ENCODE measurements at places on chromosomes 5 and 9.
A peak's percentile ranks its signal among the peaks of the same experiment; 100 is the strongest.

DNA sequence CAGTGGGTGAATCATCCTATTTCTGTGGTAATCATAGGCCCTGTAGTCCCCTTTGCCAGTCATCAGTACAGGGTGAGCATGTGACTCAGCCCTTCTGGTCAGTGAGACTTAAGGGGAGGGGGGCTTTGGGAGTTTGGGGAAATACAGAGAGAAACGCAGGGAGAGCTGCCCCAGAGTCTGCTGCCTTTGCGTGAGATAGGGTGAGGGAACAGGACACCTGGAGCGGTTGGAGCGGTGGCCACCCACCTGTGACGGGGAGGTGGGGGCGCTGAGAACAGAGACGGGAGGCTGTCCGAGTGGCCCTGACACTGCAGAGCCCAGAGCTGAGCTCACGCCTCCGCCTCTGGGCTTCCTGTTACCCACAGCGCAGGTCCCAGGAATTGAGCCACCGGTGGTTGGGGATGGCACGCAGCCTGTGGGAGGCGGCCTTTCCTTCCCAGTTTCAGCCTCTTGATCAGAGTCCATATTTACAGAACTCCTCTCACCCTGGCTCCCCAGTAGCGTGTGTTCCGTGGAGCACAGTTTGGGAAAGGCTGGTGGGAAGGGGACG lies 92.0 kb upstream of the ERCC6L2 start:
- DNase-seq: no peak

DNA sequence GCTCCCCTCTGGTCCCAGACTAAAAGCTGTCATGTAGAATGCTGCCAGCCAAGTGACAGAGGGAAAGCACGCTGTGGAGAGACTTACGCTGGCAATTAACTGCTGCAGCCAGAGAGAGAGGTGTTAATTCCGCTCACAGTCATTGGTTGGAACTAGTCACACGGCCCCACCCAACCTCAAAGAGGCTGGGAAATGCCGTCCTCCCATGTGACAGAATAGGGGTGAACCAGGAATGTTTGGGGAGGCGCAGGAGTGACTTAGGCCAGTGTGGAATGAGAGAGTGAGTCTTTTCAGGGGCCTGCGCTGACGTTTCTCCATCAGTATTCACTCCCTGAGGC lies 87.6 kb downstream of the AMBP start:
- no peak for DNase-seq

- DNase-seq: no peak
Observed at GRCh38 chr5:43994352-43994708, 391.4 kb downstream of the NNT start.

DNA sequence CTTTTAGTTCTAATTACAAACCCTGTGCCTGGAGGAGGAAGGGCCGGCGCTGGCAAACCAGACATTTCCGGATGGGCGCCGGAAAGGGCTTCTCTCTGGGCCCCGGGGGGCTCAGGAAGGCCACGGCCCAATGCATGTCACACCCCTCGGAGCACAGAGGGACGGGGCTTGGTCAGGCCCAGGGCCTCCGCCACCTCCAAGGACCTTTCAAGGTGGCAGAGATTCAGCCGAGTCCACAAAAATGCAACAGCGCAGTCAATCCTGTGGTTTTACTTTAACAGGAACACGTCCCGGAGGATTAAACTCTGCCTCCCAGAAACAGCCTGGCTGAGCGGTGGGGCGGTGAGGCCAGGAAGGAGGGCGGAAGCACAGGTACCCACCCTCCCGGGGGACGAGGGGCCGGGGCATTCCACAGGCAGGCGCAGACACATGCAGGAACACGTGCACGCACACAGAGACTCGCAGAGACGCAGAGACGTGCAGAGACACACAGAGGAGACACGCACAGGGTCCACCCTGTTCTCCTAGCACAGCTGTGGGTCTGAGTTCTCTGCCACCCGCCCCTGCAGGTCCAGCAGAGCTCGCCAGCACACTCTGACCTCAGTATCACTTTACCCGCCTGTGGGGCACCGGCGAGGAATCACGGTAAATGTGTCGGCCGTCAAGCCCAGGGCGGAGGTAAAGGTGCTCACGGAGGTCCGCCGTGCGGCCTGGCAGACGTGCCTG lies 23.0 kb downstream of the SLC9A3 start:
- no peak for DNase-seq

DNA sequence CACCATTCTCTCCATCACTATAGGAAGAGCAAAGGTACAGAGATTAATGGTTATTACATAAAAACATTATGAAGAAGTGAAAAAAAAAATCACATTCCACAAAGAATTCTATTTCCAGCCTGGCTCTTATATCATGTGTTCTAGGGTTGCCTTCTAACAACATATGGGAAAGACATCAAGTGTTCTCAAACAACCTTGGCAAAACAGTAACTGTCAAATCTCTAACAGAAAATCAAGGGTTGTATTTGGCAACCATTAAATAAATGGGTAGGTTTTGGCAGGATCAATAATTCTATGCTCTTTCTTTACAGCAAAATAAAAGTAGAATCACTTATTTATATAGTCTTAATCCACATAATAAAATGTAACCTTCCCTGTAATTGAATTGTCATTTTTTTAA lies 728.9 kb downstream of the MAT2B start:
- no peak for DNase-seq

DNA sequence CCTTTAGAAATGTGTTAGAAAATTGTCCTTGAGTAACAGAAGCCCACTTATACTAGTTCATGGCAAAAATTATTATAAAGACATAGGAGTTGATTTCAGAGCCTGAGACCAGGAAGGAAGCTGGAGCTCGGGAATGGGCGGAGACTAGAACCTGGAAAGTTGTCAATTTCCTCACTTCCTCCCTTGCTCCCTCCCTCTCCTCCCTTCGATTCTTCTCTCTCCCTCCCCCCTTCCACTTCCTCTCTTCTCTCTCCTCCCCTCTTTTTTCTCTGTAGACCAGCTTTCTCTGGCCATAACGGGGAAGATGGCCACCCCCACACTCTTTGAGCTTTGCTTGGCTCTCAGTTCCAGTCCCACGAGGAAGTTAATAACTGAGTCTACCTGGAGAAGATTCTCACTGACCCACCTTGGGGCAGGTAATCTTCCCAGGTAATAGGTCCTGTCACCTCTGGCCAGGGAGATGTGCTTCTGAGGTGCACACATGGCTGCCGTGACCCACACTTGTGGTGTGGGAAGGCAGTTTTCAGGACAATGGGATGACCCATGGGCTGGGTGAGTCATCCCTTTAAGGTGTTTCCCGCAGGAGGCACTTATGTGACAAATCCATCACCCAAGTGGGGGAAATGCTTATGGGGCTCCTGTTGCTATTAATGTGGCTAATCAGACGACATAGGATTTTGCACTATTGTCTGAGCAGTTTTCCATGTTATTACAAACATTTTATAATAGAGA lies 78.7 kb downstream of the HSPA4 start:
- DNase-seq: no peak

DNA sequence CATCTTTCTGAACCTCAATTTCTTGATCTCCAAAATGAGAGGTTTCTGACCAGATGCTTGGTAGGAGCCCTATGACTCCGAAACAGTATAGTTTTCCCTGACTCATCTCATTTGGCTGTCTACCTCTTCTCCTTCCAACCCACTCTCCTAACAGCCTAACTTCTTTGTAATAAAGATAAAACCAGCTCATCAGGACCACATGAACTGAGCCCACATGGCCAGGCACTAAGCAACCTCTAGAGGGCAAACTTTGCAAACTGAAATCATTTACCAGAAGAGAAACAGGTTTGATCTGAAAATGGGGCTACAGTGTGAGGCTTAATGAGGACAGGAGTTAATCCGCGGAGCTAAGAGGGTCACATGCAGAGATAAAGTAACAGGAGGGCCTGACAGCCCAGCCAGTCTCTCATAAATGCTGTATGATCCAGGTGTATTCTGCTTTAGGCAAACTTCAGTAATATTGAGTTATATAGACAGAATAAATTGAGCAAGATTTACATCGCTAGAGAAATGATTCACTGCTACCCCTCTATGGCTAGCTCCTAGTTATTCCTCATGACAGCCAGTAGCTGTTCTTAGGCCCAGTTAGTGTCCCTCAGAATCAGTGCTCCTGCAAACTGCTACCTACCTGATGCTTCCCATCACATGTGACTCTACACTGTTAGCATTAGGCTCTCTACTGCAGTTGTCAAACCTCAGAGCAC lies 64.6 kb downstream of the ABCA1 start:
- DNase-seq: peak; percentile 25

- DNase-seq: no peak
Observed at GRCh38 chr9:70315389-70315788, 56.6 kb downstream of the SMC5 start.

DNA sequence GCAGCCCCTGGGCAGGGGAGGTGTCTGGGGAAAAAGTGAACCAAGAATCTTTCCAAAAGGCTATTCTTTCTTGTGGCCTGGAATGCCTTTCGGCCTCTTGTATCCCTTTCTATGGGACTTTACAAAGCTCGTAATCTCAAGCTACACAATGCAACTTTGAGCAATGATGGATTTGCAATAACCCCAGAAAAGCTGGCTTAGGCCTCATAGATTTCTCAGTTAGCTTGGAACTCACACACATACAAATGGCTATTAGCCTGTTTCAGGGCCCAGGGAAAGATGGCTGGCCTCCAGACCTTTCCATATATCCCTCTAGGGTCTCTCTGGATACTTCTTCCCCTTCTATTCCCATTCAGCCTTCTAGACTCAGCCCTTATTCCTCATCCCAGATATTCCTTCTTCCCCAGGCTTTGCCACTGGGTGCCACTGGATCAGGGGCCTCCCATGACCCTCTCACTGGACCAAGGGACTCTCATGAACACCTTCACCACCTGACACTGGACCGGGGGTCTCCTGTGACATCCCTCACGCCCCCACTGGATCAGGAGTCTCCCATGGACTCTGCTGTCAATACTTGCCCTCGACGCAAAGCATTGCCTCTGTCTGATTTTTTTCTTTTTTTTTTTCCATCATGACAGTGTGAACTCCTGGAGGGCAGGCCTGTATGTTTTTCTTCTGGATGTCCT lies 59.5 kb downstream of the RAD23B start:
- DNase-seq: no peak

DNA sequence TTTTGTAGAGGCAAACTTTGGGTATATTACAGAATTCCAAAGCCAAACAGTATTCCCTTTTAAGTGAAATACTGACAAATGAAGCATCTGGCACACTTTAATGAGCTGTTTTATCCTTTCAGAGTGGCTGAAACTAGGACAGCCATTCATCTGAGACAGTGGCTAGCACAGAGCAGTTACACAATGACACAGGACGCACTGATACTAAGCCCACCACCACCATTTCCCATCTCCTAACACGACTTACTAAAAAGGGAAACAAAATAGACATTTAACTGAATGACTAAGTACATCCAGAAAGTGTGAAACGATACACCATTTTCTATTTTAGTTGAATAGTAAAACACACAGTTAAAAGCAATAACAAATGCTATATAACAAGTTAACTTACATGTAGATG lies 120.4 kb upstream of the RETREG1 start:
- DNase-seq: no peak

- no peak for DNase-seq
Observed at GRCh38 chr9:96423985-96424336, 5.8 kb upstream of the ZNF367 start.

- no peak for DNase-seq
Observed at GRCh38 chr5:88393716-88394535, 125.3 kb upstream of the TMEM161B start.

DNA sequence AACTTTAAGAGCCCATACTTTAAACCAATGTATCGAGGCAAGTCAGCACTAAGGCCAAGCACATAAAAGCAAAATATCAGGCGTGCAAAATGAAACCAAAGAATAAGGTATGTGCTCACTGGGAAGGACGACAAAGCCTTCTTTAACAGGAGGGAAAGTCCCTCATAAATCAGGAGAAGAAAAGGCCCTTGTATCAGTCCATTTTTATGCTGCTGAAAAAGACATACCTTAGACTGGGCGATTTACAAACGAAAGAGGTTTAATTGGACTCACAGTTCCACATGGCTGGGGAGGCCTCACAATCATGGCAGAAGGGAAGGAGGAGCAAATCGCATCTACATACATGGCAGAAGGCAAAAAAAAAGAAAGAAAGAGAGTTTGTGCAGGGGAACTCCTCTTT lies 68.9 kb downstream of the UBE2QL1 start:
- no peak for DNase-seq

GRCh38 chr9:655875-656274 lies 185.6 kb upstream of the DMRT1 start:
- DNase-seq: no peak

GRCh38 chr5:115227281-115227680 lies 35.4 kb downstream of the PGGT1B start:
- DNase-seq: no peak

DNA sequence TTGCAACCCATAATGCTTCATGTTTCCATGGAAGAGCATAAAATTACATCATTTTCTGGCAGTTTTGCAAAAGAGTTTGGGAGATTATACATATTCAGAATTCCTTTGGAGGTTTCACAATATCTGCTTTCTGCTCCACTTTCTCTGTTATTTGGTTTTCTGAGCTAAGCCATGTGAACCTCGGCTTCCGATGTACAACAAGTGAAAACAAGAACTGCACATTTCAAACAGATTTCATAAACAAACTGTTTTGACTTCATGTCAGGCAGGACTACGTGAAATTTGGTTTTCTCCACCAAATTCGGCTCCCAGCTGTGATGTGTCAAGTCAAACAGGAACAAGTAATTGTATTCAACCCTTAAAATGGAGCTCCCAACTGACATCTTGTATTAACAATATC lies 609.8 kb downstream of the IRX1 start:
- no peak for DNase-seq

DNA sequence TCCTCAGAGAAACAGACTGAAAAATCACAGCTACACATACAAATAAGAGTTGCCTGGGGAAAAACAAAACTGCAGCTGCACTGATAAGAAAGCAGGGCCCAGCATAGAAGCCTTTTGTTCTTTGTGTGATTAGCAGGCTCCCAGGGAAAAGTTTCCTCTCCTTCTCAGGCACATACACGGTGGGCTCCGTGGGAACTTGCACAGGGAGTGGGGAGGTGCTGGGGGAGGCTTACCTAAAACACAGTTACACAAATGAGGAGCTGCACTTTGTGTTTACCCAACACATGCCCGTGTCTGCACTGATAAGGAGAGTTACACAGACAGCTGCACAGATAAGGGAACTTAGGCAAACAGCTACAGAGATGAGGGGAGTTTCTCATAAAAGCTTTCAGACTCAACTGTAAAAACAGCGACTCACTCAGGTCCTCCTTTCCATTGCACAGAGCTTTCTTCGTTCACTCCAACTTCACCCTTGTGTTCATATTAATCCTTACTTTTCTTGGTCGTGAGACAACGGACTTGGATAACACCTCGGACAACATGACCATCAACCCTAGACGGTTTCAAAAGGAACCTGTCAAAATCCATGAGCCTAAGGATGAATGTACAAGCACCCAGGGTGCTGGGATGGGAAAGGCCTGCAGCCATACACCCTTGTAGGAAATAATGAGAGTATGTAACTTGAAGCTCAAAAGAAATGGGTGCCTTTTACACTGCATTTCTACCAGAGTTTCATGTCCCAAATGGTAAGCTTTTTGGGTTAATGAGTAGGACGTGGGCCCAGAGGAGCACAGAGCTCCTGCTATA lies 50.8 kb downstream of the SERINC5 start:
- DNase-seq: no peak

DNA sequence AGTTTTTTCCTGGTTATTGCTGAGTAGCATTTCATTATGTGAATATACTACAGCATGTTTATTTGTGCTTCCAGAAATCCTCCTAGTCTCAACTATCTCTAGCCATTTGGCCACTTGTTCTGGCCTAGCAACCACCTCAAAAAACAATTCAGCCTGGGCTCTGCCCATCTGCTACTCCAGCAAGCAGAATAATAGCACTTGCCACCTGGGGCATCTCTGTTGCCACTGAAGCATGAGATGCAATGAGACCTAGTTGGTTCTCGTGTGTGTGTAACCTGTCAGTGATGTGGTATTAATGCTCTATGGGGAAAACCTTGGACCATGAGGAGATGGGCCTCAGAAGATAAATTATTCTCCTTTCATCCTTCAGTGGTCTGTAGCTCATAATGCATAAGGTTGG lies 129.5 kb downstream of the RNF180 start:
- DNase-seq: no peak

Measured in stimulated activated CD8-positive, alpha-beta memory T cell treated with anti-CD3 and anti-CD28 coated beads, Interleukin-12 subunit alpha, Interleukin-12 subunit beta, amount 100 ng/mL, for 1 hour (primary cell).